Fibroblast of lung (primary cell): ENCODE measurements at places on chromosomes 16 and 17.

DNA sequence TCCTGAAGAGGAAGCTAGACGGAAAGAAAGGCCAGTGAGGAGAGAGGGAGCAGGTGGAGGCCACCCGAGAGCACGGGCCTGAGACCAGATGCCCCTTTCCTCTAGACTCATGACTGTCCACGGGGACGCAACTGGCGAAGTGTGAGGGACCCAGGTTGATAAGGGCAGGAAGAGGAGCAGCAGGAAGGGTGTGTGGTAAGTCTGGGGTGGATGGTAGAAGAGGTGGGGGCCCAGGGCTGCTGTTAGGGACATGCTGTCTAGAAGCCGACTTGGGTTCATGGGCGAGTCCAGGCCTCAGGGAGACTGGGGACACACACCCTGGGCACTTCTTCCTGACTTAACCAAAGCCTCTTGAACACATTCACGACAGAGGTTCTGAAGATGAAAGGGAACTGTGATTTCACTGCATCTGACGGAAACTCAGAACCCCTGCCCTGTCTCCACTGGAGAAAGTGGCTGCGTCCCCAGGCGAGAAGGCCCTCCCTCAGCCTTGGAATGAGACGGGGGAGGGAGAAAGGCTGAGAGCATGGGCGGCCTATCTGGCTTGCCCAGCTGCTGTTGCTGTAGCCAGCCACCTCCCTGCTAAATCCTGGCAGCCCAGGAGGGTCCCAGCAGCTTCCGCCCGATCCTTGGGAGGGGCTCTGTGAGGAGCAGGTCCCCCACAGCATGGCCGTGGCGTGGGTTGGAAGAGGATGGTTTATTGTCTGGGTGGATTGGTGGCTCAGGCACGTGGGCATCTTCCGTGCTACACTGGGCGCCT, 6.0 kb downstream of the HIC1 start:
- H3K36me3 ChIP-seq, result peaks cover 40% of the 10 kb centered on the region
- peak overlapping the region; percentile 6 for H3K4me3 ChIP-seq
- no peaks in the 10 kb centered on the region for H3K27me3 ChIP-seq
- DNase-seq, result peak; percentile 36

DNA sequence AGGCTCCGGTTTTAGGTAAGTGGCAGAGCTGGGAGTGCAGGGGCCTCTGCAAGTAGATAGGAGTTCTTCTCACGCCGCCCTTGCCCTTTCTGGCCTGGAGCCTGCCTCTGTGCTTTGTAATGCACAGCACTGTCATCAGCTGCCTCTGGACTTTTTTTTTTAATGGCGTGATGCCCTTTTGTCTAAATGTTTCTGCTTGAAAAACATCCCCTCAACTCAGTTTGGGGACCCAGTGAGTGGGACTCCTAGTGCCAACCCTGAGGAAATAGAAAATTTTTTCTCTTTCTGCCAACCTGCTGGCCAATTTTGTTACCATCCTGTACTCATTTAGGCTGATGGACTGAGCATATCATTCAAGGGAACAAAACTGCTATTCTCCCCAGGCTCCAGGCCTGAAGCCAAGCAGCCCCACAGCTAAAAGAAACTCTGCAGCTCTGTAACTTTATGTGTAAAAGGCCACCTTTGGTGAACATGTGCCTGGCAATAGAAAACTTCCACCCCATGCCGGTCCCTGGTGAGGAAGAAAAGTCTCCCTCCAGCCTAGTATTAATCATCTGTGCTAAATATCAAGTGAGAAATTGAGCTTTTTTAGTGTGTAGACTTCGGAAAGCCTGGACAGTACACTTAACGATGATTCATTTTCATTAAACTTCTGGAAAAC, 22.5 kb downstream of the SLC6A2 start:
- H3K27me3 ChIP-seq, result no peaks in the 10 kb centered on the region
- H3K27ac ChIP-seq, result no peak overlapping the region
- no peaks in the 10 kb centered on the region for H3K36me3 ChIP-seq
- H3K4me1 ChIP-seq, result no peaks in the 10 kb centered on the region
- H3K4me3 ChIP-seq, result no peak overlapping the region

- no peaks in the 10 kb centered on the region for H3K36me3 ChIP-seq
- H3K27ac ChIP-seq, result no peak overlapping the region
- H3K4me3 ChIP-seq, result no peak overlapping the region
- DNase-seq, result no peak
- H3K4me1 ChIP-seq, result no peaks in the 10 kb centered on the region
- H3K27me3 ChIP-seq, result no peaks in the 10 kb centered on the region
Observed at GRCh38 chr16:54628796-54629625, 301.7 kb upstream of the IRX5 start.

DNA sequence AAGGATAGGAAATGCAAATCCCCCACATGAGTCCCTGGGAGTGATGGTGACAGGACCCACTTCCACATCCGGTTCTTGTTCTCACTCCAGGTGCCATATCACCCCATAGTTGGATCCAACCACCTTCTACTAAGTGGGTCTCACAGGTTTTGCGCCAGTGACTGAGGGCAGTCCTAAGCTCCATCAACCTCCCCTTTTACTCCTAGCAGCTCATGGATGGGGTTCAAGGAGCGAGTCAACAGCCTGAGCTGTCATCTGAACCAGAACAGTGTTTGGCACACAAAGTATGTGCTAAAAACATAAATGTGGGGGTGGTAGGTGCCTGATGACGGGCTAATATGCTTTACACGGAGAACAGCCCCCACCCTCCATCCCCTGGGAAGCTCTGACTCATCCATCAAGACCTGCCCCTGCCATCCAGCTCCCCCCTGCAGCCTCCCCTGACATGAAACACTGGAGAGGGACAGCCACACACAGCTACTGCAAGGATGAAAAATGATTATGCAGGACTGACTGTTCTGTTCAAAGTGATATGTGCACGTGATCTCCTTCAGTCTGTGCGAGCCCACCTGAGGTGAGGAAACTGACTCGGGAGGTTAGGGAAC, 143.2 kb upstream of the CDH5 start:
- no peaks in the 10 kb centered on the region for H3K36me3 ChIP-seq
- no peaks in the 10 kb centered on the region for H3K4me1 ChIP-seq
- peak; percentile 39 for DNase-seq
- H3K27me3 ChIP-seq, result no peaks in the 10 kb centered on the region
- no peak overlapping the region for H3K27ac ChIP-seq

- H3K4me1 ChIP-seq, result peaks cover 2% of the 10 kb centered on the region
- no peak for DNase-seq
- H3K27me3 ChIP-seq, result no peaks in the 10 kb centered on the region
- no peak overlapping the region for H3K4me3 ChIP-seq
Observed at GRCh38 chr17:64007838-64008282, 9.7 kb downstream of the PRR29 start.

- H3K27me3 ChIP-seq, result no peaks in the 10 kb centered on the region
- peak; percentile 92 for DNase-seq
- H3K4me1 ChIP-seq, result peaks cover 2% of the 10 kb centered on the region
- no peak overlapping the region for H3K27ac ChIP-seq
Observed at GRCh38 chr17:71409712-71410111, 711.1 kb upstream of the SOX9 start.

GRCh38 chr17:39194985-39195524, 2.4 kb downstream of the CACNB1 start:
- peaks cover 10% of the 10 kb centered on the region for H3K4me1 ChIP-seq
- no peak for DNase-seq
- no peaks in the 10 kb centered on the region for H3K27me3 ChIP-seq
- H3K27ac ChIP-seq, result no peak overlapping the region

- no peaks in the 10 kb centered on the region for H3K36me3 ChIP-seq
- no peaks in the 10 kb centered on the region for H3K4me1 ChIP-seq
- no peak for DNase-seq
- H3K27ac ChIP-seq, result no peak overlapping the region
- no peak overlapping the region for H3K4me3 ChIP-seq
Observed at GRCh38 chr17:31453896-31454295, 62.4 kb downstream of the RAB11FIP4 start.

DNA sequence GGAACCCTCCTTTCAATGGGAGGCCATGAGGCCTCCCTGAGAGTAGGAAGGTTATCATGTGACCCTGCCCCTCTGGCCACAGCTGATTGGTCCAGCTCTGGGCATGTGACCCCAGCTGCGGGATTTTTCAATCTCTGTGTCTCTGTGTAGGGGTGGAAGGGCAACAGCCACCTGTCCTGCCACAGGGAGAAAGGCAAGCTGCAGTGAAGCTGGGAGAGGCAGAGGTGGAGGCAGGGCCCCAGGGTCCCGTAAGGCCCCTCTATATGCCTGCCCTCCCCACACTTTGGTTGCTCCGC, 10.9 kb downstream of the DNAAF8 start:
- H3K4me3 ChIP-seq, result no peak overlapping the region
- H3K27me3 ChIP-seq, result no peaks in the 10 kb centered on the region
- no peak for DNase-seq
- H3K27ac ChIP-seq, result no peak overlapping the region
- H3K4me1 ChIP-seq, result no peaks in the 10 kb centered on the region
- H3K36me3 ChIP-seq, result no peaks in the 10 kb centered on the region

DNA sequence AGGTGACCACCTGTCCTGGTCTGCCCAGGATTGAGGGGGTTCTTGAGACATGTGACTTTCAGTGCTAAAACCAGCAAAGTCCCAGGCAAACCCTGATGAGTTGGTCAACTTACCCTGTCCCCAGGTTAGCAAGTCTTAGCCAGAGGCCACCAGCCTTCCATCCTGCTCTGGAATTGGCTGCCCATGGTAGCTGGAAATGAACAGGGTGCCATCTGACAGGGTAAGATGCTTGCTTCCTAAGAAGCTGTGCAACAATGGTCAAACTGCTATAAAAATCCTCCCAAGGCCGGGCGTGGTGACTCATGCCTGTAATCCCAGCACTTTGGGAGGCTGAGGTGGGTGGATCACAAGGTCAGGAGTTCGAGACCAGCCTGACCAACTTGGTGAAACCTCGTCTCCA, 22.8 kb upstream of the MTMR4 start:
- H3K4me1 ChIP-seq, result peaks cover 10% of the 10 kb centered on the region
- H3K27ac ChIP-seq, result no peak overlapping the region
- no peak for DNase-seq
- H3K36me3 ChIP-seq, result no peaks in the 10 kb centered on the region
- no peak overlapping the region for H3K4me3 ChIP-seq
- H3K27me3 ChIP-seq, result peaks cover 8% of the 10 kb centered on the region

- H3K27ac ChIP-seq, result peak overlapping the region; percentile 90
- DNase-seq, result no peak
- H3K4me3 ChIP-seq, result no peak overlapping the region
- H3K36me3 ChIP-seq, result peaks cover 2% of the 10 kb centered on the region
Observed at GRCh38 chr16:56999409-57000270, 10.3 kb downstream of the NLRC5 start.

DNA sequence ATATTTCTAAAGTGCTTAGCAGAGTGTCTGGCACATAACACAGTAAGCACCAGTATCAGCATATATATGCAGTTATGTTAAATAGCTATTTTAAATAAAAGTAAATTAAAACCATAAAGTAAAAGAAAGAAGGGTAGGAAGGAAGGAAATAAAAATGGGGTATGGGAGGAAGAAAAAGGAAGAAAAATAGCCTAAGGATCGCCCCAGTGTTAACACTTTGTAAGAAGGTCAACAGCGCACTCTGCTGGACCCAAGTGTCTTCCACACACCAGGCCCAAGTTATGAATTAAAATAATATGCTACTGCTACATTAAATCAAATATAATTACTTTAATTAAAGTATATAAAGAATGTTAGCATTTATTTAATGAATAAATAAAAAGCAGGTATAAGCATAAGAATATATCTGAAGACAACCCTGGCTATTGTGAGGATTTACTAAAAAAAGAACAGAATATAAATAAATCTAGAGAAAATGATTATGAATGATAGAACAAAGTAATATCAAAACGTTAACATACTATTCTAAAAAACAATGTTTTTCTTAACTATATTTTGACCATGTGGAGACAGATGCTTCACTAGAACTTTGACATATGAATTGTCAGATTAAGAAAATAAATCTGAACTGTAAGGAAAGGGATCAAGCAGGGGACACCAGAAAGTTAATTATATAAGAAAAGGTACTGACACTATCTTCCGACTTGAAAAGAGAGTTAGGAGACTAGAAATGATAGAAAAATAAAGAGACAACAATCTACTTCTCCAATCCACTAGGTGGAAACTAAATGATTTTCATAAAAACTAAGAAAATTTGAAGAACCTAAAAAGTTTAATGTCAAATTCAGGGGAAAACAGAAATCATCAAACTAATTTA, 25.9 kb downstream of the BRIP1 start:
- H3K4me3 ChIP-seq, result no peak overlapping the region
- DNase-seq, result peak; percentile 89
- H3K27ac ChIP-seq, result no peak overlapping the region
- peaks cover 2% of the 10 kb centered on the region for H3K4me1 ChIP-seq
- H3K27me3 ChIP-seq, result no peaks in the 10 kb centered on the region

DNA sequence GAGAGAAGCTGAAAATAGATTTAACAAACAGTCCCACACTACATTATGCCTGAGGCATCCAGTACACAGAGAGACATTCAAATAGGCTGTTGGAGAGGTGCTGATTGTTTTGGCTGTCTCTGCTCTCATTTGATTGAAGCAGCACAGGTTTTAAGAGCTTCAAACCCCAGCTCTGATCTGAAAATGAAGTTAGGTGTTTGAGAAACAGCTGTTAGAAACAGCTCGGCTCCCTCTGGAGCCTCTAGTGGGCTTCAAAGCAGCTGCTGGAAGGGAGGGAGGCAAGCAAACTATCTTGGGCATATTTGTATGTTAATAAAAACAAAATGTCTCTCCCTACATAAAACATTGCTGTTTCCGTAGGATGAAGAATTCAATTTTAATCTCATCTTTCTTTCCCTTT, 607.3 kb upstream of the GOT2 start:
- H3K27ac ChIP-seq, result no peak overlapping the region
- no peak for DNase-seq
- H3K36me3 ChIP-seq, result no peaks in the 10 kb centered on the region
- H3K27me3 ChIP-seq, result no peaks in the 10 kb centered on the region
- H3K4me1 ChIP-seq, result no peaks in the 10 kb centered on the region

DNA sequence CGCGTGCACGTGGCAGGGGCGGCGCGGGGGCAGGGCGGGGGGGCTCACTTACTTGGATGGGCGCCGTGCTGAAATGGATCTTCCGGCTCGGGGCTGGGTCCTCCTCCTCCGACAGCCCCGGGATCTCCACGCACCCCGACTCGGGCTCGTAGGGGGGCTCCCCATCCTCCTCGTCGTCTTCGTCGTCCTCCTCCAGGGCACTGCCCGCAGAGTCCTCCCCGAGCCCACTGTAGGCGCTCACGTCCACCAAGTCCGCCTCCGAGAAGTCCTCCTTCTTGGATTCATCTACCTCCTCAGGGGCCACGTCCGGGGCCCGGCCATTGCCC, 1.4 kb downstream of the PPP1R9B start:
- DNase-seq, result no peak
- H3K4me3 ChIP-seq, result peak overlapping the region; percentile 78
- H3K36me3 ChIP-seq, result peaks cover 7% of the 10 kb centered on the region
- peak overlapping the region; percentile 79 for H3K27ac ChIP-seq
- H3K4me1 ChIP-seq, result peaks cover 28% of the 10 kb centered on the region
- H3K27me3 ChIP-seq, result no peaks in the 10 kb centered on the region

- no peaks in the 10 kb centered on the region for H3K36me3 ChIP-seq
- H3K27me3 ChIP-seq, result no peaks in the 10 kb centered on the region
- H3K27ac ChIP-seq, result no peak overlapping the region
- H3K4me3 ChIP-seq, result no peak overlapping the region
- no peak for DNase-seq
Observed at GRCh38 chr17:19703828-19704613, 12.4 kb downstream of the SLC47A2 start.
